ENCODE measurements at places on chromosomes 2 and 18.

GRCh38 chr18:65487569-65487968, 263.2 kb upstream of the CDH7 start:
- no peak for DNase-seq

- no peak for DNase-seq
These were observed 34.8 kb downstream of the PTPRM start for GRCh38 chr18:7601936-7602335.

GRCh38 chr2:17133052-17133671, 385.1 kb downstream of the RAD51AP2 start:
- DNase-seq, result no peak

DNA sequence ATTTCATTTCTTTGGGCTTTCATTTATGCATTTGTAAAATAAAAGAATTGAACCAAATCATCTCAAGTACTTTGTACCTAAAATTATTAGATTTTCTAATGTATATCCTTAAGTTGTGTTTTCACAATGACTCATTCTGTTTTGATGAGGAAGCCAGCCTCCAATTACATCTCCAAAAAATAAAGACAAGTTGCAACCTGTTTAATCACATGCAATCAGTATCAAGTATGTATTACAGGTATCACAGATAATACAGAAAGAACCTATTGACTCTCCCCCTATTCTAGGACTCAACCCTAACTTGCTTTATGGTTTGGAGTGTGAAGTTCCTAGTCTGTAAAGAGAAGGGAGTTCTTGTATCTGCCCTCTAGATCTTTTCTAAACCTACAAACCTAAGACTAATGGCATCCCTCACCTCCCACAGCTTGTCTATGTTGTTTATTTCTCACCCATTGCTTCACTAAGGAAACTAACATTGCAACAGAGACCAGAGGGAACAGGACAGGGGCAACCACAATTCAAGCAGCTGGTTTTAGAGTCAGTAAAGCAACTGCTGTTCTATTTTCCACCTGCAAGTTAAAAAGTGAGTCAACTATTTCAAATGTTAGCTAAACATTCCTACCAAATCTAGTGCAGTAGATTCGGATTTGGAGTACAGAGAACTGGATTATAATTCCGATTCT, 141.1 kb upstream of the ETAA1 start:
- no peak for DNase-seq

DNA sequence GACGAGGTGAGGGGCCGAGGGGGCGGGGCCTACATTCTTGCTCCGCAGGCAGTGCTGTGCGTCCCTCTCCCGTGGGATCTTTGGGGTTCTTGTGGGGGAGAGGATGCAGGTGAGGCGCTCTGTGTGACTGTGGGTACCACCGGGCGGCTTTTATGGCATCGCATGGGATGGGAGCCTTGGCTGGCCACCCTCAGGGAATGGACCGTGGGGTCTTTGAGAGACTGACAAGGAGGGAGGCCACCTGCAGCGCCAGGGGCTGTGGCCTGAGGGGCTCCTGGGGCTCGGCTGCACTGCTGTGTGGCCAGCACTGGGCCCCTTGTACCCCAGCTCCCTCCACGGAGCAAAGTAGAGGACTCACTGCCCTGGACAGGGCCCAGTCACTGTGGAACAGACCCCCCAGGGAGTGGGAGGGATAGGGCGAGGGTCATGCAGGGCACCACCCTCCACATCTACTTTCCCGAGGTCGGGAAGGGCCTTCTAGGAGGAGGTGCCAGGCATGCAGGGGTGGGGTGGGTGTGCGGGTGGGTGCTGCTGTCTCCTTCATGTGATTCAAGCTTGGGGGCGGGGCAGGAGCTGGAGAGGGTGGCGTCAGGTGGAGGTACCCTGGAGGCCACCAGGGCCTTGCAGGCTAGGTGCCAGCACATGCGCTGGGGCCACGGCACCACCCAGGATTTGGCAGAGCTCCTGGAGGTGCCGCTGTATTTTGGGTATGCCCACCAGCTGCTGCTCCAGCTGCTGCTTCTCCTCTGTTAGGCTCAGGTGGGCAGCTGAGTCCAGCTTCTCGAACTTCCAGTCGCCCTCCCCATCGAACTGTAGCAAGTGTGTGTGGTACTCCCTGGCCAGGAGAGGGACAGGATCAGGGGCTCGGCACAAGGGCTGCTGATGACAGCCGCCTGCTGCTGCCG, 1072.4 kb downstream of the RPIA start:
- DNase-seq, result no peak

- no peak for DNase-seq
These were observed 825.9 kb downstream of the TRIB2 start for GRCh38 chr2:13542642-13543041.

GRCh38 chr18:45871431-45872084, 46.1 kb downstream of the SIGLEC15 start:
- DNase-seq, result no peak

DNA sequence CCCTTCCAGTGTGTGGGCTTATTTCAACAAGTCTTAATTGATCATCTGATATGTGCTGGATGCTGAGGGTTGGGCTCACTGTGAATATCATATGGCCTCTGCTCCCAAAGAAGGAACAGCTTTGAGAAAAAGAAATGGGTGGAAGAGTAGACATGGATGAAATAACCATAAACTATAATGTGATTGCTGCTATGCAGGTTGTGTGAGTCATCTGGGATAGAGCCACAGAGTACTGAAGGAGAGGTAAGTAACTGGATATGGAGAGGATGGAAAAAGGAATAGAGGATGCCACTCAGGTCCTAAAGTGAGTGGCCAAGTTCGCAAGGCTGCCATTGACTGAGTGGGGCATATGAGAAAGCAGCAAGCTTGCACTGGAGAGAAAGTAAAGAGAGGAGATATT, 8.7 kb upstream of the DSG2 start:
- no peak for DNase-seq

GRCh38 chr18:14971461-14972185, 223.7 kb downstream of the ANKRD30B start:
- DNase-seq, result no peak

DNA sequence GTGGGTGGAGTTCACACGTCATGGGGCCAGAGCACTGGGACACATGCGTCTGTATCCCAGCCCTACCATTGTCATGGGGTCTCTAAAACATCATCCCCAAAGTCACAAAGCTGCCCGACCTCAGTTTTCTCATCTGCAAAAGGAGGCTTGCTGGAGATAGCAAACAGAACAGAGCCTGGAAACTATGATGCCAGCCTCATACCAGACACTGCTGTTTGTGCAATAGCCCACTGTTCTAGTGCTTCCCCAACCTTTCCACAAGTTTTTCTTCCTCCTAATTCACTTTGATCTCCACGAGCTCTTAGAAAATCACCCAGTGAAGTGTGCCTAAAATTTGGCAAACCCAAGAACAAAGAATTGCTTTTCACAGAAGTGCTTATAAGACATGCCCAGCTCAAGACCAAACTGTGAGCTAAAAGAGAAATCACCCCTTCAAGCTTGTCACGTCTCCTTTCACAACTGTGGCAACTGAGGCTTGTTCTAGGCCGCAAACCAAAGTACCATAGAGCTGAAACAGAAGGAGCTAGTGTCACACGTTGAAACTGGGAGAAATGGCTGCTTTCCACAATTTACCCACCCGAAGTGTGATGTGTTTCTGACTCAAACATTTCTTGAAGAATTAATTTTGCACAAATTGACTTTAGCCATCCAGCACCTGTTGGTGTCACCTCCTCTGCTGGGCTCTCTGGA, 162.7 kb upstream of the ID2 start:
- DNase-seq, result no peak

DNA sequence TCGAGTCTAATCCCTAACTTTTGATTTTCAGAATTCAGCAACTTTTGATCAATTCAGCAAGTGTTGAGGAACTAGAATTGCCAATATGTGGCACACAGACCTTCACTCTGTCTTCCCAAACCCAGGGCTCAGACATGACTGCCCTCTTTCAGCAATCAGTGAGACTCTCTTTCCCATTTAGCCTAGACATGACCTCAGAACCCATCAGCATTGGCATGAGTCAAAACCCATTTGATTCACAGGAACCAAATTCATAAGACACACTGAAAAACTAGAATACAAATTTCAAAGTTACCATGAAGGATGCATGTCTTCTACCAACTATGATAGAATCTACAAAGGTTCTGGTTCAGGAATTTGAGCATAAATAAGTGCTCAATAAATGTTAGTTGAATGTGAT, 113.6 kb upstream of the MAP3K20 start:
- no peak for DNase-seq

GRCh38 chr2:25265802-25266201, 75.9 kb downstream of the DNMT3A start:
- no peak for DNase-seq

Measured in activated CD4-positive, alpha-beta T cell treated with anti-CD3 and anti-CD28 coated beads, Interleukin-2, amount 10 ng/mL, durations not matched to agents 7 days and 5 days (primary cell).